ENCODE measurements at places on chromosomes 12 and 14.

GRCh38 chr12:63994704-63995103 is 150.2 kb downstream of the SRGAP1 start:
- no peak for DNase-seq

DNA sequence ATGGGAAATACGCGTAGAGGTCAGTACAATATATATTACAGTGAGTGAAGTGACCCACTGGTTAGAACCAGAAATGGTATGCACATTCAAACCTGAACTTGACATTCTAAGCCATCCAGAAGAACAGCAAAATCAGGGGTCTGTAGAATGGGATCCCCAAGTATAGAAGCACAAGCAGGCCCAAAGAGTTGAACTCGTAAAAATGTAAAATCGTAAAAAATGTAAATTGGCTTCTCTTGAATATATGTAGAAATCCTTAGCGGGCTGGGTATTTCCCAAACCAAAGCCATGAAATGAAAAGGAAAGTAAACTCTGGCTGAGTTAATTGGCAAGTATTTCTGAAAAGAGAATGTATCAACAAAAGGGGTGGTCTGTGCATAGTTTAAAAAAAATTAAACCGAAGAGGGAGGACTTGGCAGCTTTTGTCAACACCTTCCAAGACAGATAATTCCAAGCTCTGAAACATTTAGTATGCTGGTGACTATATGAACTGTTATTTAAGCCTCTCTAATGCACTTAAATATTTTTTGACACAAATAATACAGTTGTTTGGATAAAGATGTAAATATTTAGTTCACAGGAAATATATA is 1505.6 kb upstream of the FLRT2 start:
- DNase-seq: no peak

GRCh38 chr14:48382961-48383360 is 707.6 kb upstream of the MDGA2 start:
- DNase-seq: no peak

DNA sequence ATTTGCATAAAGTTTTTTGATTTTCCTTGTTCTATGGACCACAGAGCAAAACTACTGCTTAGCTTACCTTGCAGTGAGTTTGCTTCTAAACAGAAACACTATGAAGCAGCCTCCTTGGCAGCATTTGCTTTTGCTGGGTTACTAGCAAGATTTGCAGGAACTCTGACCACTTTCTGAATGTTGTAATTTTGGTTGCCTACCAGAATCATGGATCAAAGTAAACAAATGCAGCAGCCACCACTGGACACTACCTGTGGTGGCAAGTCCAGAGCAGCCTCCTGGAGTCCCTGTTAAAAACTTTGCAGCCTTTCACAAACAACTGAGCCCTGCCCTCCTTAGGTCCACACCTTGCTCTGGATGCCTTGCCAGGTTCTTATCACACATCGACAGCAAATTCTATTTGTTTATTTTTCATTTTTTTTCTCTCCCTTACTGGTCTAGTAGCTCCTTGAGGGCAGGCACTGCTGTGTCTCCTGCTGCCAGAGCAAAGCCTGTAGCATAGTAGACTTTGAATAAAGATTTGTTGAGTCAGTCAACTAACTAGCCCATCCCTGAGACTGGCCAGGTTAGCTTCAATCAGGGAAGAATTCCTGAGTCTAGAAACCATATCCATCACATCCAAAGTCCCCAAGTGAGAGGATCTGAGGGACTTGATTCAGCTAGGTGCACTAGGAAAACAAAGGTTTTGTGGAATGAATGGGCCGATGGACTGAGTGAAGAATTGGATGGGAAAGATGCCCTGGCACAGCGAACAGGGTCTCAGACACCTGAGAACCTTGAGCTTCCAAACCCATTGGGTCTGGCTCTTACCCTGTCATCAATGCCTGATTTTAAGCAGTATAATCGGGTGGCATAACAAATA is 5.7 kb downstream of the TTC6 start:
- DNase-seq: no peak

DNA sequence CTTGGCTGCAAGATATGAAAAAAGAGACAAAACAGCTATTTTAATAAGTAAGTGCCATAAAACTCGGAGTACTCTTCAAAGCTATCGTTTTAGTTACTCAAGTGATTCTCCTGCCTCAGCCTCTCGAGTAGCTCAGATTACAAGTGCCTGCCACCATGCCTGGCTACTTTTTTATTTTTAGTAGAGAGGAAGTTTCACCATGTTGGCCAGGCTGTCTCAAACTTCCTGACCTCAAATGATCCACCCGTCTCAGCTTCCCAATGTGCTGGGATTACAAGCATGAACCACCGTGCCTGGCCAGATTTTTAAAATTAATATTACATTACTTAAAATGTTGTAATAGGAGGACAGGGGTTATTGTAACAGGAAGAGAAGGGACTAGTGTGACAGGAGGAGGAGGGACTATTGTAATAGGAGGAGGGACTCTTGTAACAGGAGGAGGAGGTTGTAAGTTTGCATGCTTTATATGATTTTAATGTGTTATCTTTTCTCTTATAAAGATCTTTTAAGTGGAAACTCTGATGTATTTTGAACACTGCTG is 61.3 kb downstream of the KITLG start:
- DNase-seq: no peak

- no peak for DNase-seq
These were observed 43.5 kb downstream of the IGF1 start for GRCh38 chr12:102436867-102437266.

GRCh38 chr14:65210118-65210821 is 108.0 kb upstream of the MAX start:
- DNase-seq: peak; percentile 53

DNA sequence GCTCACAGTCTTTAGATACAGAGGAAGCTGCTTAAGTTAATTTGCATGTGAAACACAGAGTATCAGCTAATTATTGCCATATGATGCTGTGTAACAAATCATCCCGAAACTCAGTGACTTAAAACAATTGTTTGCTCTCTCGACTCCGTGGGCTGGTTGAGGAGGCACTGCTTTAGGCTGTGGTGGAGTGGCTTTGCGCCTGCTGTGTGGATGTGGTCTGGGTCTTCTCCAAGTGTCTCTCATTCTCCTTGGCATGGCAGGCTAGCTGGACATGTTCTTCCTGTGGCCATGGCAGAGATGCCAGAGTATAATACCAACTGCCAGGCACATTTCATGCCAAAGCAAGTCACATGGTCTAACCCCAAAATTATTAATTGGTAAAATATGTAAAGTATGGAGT is 40.9 kb downstream of the PELI2 start:
- DNase-seq: no peak

Data from amniotic epithelial cell (primary cell).